ENCODE measurements at places on chromosomes 2 and 18. TPM values are rescaled to one million over a fixed set of nuclear protein-coding genes. Genes with fewer than 3 reads are reported as not detected.
A peak's percentile ranks its signal among the peaks of the same experiment; 100 is the strongest.

DNA sequence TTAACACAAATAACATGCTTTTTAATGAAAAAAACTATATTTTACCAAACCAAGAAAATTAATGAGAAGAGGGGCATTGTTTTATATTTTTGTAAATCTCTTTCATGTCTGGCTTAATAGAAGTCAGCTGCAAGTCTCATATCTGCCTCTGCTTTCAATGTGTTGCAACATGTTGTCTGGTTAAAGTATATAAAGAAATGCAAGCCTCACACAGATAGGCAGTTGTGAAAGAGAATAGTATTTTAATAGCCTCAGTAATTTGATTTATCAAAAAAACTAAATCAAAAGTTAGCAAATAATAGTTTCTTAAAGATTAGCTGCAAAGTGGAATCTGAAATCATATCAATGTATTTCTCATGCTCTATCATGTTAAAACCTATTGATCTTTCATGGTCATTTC lies 52.9 kb upstream of the NCOA1 start:
- H3K4me1 ChIP-seq, result peaks cover 28% of the 10 kb centered on the region
- no peak overlapping the region for H3K4me3 ChIP-seq
- no peak overlapping the region for H3K27ac ChIP-seq
- no peaks in the 10 kb centered on the region for H3K36me3 ChIP-seq

Gene SLC5A7
- total RNA-seq, result 2.3 TPM

Gene CASP8
- 5.5 TPM for total RNA-seq

Gene CXCR4
- 11.8 TPM for total RNA-seq

DNA sequence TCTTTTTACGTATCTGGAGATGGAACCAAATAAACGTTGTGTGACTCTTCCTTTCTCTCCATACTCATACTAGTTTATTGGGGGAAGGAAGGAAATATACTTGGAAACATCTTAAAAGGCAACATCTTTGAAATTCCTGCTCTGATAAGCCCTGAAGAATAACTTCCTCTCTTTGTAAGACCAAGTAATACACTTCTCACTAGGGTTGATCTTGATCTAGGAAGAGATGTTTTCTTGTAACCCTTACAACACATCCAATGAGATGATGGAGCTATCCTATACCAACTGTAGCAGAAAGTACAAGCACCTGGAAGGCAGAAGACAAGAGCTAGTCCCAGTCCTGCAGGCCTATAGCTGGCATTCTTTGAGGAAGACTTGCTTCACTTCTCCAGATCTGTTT lies 2.0 kb downstream of the ANKRD44 start:
- H3K36me3 ChIP-seq, result no peaks in the 10 kb centered on the region
- H3K4me1 ChIP-seq, result peaks cover 58% of the 10 kb centered on the region
- H3K27me3 ChIP-seq, result no peaks in the 10 kb centered on the region
- H3K4me3 ChIP-seq, result peak overlapping the region; percentile 89

Gene WDR12
- total RNA-seq, result 14.7 TPM

Data from esophagus muscularis mucosa (tissue), 4 donors.